ENCODE measurements at places on chromosomes 3 and 15.

GRCh38 chr15:26623071-26623470 is 149.8 kb downstream of the GABRB3 start:
- no peak for DNase-seq

- DNase-seq, result no peak
Observed at GRCh38 chr3:33848624-33849347, 50.4 kb downstream of the PDCD6IP start.

DNA sequence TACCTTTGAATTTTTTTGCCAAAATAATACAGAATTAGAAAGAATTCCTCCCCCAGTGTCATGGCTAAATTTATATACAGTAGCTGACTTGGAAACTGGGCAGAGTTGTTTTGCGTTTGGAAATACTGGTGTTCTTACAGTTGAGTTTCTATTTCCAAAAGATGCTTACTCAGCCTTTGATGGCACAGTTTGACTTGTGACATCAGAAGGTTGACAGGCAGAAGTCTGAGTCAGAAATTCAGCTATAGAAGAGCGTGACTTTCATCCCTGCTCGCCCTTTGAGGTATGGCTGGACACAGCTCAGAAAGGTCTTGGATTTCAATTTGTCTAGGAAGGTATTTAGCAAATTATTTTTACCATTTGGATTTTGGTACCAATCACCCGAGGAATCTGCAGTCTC is 175.8 kb downstream of the VGLL4 start:
- DNase-seq, result no peak

GRCh38 chr3:14077310-14077709 is 47.4 kb downstream of the CHCHD4 start:
- DNase-seq, result no peak

- DNase-seq, result no peak
Observed at GRCh38 chr15:70086636-70087035, 11.1 kb downstream of the TLE3 start.

GRCh38 chr3:38297947-38298711 is 16.0 kb downstream of the SLC22A14 start:
- DNase-seq, result no peak

DNA sequence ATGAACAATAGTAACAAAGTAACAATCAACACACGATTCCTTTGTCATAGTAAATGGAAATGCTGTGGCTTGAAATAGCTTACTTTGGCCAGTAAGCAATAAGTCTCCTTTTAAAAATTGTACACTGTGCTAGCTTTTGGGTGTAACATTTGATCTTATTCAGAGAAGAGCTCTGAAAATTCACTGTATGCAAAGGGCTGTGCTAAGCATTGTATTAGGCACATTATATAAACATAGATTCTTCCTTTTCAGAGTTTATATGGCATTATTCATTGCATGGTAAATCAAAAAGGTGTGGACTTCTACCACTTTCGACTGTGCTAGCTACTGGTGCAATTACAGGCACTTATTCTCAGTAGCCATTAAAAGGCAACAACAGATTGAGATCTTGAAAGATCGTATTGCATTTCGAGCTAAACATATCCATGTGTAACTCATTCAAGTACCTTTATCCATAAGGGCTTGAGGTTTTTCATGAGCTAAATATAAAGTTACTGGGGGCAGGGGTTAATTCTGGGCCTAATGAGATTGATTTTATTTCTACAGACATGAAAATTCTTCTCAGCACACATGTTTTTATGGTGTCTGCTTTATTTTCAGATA is 246.8 kb downstream of the NR1D2 start:
- no peak for DNase-seq

GRCh38 chr3:184786280-184786941 is 25.6 kb upstream of the VPS8 start:
- DNase-seq, result no peak

- DNase-seq, result no peak
Observed at GRCh38 chr3:61813636-61814035, 252.3 kb downstream of the PTPRG start.

DNA sequence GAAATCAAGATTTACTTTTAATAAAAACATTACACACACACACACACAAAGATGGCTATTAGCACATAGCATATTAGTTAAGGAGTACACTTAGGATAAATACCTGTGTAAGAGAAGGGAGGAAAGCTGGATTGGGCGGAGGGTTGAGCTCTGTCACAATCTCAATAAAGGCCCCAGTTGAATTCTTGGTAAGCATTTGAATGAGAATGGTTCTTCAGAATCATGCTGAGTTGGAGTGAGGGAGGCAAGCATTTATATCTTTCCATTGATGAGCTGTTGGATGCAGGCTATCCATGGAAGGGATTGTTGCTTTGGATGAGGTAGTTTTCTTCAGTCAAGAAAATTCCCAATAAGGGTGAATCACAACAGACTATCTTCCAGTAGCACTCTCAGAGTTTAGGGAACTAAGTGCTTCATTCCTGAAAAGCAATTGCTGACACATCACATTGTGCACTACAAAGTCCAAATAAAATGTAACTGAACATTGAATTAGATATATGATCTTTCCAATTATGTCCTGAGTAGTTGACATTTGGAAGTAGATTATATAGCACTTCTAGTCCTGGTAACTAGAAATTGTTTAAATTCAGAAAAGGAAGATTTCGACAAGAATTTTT is 95.7 kb downstream of the SUCNR1 start:
- no peak for DNase-seq

DNA sequence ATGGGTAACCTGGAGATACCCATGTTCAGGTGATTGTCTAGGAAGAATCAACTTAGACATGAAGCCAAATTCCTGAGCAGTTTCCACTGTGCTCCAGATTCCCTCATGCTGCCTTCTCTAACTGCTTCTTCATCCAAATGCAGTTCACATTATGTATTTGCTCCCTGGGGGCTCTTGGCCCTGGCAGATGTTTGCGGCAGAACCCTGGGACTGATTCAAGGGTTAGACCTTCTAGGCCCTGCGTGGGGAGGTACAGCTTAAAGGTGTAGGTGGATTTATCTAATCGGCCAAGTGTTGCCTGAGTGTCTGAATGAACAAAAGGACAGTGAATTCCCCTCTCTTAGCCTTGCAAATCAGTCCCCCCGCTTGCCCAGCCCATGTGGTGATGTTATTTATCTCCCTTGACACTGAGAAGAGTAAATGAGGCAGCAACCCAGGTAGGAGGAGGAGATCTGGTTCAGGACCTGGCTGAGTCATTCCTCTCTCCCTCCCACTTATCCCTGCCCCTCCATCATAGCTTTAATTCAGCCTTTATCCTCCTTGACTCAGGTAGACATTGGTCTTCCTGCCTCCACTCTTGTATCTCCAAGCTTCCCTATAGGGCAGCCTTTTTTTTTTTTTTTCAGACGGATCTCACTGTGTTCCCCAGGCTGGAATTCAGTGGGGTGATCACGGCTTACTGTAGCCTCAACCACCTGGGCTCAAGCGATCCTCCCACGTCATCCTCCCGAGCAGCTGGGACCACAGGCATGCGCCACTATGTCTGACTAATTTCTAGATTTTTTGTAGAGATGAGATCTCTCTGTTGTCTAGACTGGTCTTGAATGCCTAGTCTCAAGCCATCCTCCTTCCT is 54.8 kb downstream of the MAGEF1 start:
- no peak for DNase-seq

GRCh38 chr3:89179355-89180001 is 72.1 kb downstream of the EPHA3 start:
- DNase-seq, result no peak

DNA sequence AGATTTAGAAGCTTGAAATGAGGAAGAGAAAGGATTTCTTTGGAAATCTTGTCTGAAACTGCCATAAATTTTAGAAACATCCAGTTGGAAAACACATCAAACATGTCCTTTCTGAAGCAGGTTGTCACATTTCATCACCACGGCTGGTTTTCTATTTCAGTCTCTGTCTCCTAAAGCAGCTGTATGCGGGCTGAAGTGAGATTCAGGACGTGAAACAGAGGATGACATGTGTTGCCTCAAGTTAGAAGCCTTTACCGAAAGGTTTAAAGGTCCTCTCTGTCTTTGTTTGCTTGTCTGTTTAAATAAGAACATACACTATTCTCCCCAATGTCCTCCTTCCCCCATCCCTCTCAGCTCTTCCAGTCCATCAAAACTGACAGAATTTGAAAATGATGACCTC is 141.9 kb downstream of the SQOR start:
- no peak for DNase-seq

GRCh38 chr15:39300451-39301153 is 280.3 kb upstream of the THBS1 start:
- no peak for DNase-seq

DNA sequence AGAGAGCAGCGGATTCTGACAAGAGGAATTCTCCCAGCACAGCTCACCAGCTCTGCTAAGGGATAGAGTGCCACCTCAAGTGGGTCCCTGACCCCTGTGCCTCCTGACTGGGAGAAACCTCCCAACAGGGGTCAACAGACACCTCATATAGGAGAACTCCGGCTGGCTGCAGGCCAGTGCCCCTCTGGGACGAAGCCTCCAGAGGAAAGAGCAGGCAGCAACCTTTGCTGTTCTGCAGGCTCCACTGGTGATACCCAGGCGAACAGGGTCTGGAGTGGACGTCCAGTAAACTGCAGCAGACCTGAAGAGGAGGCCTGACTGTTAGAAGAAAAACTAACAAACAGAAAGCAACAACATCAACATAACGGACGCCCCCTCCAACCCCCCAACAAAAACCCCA is 31.3 kb upstream of the FGF12 start:
- DNase-seq, result no peak

GRCh38 chr15:87557881-87558280 is 698.7 kb downstream of the NTRK3 start:
- no peak for DNase-seq

DNA sequence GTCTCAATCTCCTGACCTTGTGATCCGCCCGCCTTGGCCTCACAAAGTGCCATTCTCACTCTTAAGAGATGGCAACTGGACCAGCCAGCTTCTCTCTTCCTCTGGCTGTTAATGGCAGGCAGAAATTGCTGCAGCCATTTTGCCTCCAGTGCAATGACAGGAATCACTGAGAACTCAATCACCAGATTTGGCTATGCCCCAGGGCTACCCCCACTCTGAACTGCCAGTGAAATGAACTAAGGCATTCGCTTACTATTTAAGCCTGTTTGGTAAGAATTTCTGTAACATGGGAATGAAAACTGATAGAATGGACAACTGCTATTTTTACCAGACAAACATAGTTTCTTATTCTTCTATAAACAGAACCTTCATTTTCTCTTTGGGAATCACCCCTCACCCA is 24.5 kb downstream of the FOXP1 start:
- no peak for DNase-seq

- no peak for DNase-seq
Observed at GRCh38 chr3:145776782-145777408, 384.1 kb downstream of the PLOD2 start.

GRCh38 chr3:53890726-53891475 is 758 bp downstream of the SELENOK start:
- DNase-seq, result peak; percentile 45

- no peak for DNase-seq
Observed at GRCh38 chr3:171190668-171191067, 164.1 kb upstream of the SLC2A2 start.

DNA sequence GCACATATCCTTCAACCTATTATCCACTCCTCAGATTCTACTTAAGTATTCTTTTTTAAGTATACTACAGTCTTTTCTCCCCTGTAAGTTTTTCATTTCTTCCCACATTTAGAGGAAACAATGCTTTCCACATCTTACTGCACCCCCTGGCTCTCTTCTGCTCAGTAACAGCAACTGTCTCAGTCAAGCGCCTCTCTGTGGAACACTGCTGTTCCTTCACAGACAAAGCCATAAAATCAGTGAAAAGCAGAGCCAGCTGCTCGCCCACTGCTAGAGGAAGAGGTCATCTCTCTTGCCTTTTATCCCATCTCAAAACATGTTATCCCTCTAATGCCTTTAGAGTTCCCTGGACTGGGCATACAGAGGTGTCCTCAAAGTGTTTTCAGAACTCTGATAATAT is 24.8 kb downstream of the SERP1 start:
- no peak for DNase-seq

- DNase-seq, result no peak
Observed at GRCh38 chr3:79672075-79672474, 95.7 kb downstream of the ROBO1 start.

DNA sequence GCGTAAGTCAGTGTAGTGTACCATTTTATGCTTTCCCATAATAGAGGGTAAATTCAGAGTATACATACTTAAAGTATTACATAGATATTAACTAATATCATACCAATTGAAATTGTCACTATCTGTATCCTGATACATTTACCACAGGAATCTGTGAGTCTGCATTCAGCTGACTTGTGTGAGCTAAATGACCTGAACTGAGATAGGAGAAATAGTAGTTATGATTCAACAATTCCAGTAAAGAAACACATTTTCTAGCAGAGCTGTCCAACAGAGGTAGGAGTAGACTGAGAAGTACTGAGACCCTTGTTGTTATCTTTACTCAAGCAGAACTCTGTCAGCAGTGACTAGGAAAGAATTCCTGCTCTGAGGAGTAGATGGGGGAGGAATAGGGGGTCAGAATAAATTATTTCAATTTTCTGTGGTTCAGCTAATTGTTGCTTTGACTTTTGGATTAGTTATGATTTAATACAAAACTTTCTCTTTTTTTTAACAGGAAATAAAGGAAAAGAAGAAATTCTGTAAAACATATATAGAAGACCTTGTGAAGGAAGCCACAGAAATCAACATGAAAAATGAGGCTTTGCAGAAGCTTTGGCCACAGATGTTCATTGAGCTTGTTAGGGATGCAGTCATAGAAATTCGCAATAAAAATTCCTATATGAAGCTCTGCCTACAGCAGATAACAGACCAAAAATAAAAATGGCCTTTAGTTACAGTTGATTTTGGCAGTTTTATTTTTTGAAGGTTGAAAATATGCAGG is 66.2 kb upstream of the THSD4 start:
- no peak for DNase-seq

DNA sequence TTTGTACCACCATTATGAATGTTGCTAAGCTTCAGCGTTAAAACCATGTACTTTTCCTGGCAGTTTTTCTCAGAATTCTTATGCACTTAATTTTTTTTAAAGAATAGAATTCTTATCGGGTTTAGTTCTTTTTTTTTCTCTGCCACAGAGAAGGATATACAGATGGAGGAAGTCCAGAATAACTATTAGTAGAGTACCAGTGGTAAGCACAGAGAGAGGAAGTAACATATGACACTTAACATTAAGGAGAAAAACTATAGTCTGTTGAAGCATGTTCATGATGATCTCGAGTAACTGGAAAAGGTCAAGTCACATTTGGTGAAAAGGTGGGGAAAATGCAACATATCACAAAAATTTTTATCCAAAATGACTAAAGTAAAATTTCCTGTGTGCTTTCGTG is 68.9 kb downstream of the RNF13 start:
- no peak for DNase-seq

GRCh38 chr15:68691705-68692104 is 112.9 kb downstream of the CORO2B start:
- DNase-seq, result no peak

DNA sequence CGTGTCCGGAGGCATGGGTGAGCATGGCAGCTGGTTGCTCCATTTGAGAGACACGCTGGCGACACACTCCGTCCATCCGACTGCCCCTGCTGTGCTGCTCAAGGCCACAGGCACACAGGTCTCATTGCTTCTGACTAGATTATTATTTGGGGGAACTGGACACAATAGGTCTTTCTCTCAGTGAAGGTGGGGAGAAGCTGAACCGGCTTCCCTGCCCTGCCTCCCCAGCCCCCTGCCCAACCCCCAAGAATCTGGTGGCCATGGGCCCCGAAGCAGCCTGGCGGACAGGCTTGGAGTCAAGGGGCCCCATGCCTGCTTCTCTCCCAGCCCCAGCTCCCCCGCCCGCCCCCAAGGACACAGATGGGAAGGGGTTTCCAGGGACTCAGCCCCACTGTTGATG is 49.5 kb downstream of the PGPEP1L start:
- no peak for DNase-seq

GRCh38 chr3:175593331-175593730 is 734.2 kb downstream of the NAALADL2 start:
- no peak for DNase-seq
